ENCODE measurements at places on chromosomes 3 and 15.
A peak's percentile ranks its signal among the peaks of the same experiment; 100 is the strongest.

DNA sequence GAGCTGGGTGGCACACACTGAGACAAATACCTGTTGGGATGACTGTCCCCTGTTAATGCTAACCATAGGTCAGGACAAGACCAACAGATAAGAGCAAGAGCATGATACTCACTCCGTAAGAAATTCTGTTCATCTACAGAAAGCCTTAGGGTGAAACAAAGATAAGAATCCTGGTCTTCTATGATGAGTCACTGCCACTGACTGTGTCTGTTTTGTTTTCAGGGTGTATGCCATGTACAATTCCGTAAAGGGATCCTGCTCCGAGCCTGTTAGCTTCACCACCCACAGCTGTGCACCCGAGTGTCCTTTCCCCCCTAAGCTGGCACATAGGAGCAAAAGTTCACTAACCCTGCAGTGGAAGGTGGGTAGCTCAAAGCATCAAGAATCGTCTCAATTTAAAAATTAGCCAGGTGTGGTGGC lies 141.1 kb downstream of the GHSR start:
- no peak for DNase-seq

GRCh38 chr3:119481079-119481478 lies 12.3 kb downstream of the POGLUT1 start:
- no peak for DNase-seq

DNA sequence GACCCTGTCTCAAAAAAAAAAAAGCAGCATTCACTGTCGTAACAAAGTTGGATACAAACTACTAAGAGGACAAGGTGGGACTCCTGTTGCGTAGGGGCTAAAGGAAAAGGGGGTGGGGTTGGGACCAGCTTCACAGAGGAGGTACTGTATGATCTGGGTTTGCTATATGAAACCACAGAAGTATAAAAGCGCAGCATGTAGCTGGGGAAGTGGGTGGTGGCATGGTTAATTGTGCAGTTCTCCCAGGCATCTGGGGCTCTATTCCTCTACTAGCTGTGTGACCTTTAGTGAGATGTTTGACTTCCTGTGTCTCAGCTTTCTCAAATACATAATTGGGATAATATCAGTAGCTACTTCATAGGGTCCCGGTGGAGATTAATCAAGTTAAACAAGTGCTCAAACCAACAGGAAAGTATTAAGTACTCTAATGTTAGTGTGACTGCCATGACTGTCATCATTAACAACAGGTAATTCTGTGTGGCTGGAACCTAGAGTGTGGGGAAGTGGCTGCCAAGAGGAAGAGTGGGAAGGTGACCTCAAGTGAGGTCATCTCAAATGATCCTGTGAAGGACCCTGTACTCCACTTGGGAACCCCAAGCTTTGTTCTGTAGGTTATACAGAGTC lies 11.5 kb downstream of the PARP16 start:
- no peak for DNase-seq

DNA sequence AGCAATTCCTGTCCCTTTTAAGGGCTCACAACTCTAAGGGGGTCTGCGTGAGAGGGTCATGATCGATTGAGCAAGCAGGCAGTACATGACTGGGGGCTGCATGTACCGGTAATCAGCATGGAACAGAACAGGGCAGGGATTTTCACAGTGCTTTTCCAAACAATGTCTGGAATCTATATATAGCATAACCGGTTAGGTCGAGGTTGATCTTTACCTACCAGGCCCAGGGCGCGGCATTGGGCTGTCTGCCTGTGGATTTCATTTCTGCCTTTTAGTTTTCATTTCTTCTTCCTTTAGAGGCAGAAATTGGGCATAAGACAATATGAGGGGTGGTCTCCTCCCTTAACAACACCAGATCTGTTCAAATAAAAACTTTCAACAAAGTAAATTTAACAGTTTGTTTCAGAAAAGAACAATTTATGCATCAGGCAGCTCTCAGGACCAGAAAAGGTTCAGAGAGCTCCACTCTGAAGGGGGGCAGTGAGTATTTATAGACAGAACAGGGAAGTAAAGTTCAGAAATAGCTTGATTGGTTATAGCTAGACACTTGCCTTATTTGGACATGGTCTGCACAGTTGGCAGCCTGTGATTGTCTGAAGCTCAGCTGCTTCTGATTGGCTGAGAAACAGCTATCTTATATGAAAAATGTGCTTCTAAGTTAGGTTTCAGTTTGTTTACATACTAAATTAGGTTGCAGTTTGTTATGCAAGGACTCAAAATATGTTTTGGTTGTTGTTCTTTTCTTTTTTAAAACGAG lies 17.2 kb upstream of the B4GALT4 start:
- no peak for DNase-seq

DNA sequence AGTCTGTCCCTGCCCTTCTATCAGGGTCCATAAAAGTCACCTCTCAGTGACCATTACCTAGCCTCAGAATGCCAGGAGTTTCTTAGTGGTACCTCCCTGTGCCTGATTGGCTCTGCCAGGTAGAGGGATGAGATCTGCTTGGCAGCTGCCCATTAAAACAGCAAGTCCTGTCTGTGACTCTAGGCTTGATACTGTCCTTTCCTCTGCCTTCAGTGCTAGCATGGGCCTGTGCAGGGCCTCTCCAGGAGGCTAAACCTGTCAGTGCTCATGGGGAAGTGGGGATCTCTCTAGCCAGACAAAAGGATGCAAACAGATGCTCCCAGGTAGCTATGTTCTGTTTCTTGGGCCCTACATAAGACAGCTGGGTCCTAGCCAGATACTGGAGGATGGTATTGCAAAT lies 10.0 kb upstream of the MANF start:
- DNase-seq, result no peak

DNA sequence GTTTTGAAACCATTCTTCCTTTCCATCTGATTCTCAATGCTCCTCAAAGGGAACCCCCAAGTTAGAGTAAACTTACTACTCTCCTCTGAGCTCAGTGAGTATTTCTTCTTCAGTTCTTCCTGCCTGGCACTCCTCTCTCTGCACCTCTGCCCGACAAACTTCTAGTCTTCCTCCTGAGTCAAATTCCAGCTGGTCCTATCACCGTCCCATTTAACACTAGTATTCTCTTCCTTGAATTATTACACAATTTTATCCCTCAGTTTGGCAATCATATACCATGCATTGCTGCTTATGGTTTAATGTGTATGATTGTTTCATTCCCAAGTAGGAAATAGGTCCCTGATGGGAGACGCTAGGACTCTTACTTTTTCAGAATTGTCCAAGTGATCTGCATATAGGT lies 279.7 kb downstream of the MECOM start:
- DNase-seq, result no peak

DNA sequence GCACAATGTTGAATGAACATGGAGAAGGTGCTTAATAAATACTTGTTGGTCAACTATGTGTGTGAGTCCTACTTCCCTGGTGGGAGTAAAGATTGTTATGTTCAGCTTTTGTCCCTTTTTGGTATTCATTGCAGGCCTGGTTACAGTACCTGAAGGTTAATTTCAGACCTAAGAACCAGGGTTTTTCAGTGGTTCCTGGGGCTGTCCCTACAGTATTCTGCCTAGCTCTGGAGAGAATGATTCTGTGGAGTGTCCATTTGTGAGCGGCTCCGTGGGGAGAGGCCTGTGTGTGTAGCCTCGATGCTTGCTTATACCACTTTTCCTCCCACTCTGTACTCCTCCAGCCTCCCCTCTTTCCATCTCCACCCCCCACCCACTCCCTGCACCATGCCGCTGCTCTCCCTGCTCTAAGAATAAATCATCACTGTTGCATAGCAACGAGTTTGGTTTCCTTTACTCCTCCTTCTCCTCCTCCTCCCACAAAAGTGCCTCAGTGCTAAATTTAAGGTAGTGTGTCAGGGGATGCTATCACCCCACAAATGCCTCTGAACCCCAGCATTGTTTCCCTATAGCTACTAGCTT lies 150.6 kb upstream of the ROPN1 start:
- DNase-seq, result no peak

- no peak for DNase-seq
Measured at GRCh38 chr3:24526640-24527212, 32.1 kb upstream of the THRB start.

DNA sequence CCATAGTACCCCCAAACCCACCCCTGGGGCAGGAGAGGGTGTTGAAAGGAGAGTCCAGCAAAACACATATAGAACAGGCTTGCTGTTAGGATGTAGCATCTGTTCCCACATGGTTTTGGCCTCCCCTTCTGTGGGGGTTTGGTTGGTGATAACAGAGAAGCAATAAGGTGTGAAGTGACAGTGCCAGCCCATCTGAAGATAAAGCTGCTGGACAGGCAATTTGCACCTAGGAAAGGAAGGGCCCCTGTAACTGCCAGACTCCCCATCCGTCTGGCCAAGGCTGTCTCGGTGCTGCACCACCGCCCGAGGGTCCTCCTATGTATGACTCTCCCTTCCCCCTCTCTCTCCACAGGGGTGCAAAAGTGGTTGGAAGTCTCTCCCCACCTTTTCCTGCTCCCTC lies 94.5 kb upstream of the OXTR start:
- DNase-seq, result no peak

- DNase-seq, result peak; percentile 40
Measured at GRCh38 chr3:117407317-117407716, 697.7 kb downstream of the TUSC7 start.

- peak; percentile 97 for DNase-seq
Measured at GRCh38 chr15:23039143-23039916, at the start of gene TUBGCP5. TSS of gene TUBGCP5 (minus strand) at chr15:23039569. CDS start at chr15:23039543, 26 bp downstream.

GRCh38 chr3:195738274-195739044 lies 17.7 kb downstream of the MUC20 start:
- DNase-seq, result no peak

DNA sequence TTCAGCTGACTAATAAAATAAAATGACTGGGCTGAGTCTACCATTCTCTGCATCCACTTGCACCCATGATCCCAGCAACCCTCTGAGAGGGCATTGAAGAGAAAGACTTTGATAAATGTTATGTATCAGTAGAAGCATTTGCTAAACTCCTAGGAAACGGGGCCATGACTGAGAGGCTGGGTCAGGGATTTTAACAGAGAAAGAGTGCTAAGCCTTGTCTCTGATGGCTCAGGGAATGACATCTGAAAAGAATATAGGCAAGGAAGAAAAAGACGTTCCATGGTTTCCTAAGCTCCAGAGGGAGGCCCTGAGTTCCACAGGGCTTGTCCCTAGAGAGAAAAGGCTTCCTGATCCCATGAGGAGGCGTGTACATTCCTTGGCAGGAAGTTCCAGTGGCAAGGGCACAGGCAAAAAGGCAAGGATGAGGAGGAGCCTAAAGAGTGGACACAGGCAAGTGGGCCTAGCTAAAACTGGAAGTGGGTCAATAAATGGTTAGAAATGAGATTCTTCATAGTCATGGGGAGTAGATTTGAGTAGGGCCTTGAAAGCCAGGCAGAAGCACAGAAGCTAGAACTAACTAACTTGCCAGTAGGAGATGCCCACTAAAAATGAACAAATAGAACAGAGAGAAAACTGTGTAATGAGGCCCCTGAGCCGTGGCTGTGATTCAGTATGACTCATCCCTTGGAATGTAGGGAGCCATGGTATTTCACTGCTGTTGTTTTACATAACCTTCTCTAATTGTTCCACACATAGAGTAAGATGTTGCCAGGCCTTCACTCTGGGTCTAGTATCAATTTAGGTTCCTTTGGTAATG lies 44.9 kb upstream of the MANF start:
- DNase-seq, result peak; percentile 89

DNA sequence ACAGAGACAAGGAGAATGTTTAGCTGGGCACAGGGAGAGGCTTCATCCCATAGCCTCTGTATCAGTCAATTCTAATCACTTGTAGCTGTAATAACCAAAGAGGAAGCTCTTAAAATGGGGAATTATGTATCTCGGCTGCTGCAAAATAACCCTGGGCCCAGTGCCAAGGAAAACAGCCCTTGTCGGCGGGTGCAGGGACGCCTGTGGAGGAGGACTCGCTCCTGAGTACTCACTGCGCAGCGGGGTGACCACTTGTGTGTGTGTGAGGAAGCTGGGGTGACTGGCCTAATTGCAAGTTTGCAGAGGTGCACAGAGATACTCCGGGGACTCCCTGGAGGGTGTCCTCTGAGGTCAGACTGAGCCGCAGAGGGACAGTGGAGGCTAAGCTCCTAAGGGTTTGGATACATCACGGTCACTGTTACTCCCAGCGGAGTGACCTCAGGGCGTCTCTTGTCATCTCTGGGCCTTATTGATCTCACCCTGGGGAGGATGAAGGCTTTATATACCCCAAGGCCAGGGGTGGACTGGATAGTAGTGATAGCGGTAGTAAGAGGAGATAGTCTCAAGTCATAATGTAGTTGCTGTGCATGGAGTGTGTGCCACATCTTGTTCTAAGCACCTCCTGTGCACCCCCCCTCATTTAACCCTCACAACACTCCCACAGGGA lies 37.2 kb downstream of the SLC6A6 start:
- peak; percentile 88 for DNase-seq

GRCh38 chr3:165920984-165921383 lies 83.8 kb upstream of the BCHE start:
- DNase-seq, result no peak

DNA sequence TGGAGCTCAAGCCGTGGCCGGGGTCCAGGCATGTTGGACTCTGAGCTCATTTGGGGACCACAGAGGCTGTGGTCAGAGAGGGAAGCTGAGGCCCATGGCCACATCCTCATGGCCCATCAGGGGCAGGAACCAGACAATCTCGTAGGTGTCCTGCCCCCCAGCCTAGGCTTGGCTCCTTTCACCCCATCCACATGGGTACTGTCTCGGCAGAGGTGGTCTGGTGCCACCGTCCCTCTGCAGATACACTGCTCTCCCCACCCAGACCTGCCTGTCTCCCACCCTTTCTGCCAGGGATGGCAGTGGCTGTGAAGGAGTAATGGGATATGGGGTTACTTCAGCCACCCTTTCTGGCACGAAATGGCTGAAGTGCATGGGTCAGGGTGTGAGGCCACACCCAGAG lies 7.9 kb downstream of the PRSS50 start:
- no peak for DNase-seq

DNA sequence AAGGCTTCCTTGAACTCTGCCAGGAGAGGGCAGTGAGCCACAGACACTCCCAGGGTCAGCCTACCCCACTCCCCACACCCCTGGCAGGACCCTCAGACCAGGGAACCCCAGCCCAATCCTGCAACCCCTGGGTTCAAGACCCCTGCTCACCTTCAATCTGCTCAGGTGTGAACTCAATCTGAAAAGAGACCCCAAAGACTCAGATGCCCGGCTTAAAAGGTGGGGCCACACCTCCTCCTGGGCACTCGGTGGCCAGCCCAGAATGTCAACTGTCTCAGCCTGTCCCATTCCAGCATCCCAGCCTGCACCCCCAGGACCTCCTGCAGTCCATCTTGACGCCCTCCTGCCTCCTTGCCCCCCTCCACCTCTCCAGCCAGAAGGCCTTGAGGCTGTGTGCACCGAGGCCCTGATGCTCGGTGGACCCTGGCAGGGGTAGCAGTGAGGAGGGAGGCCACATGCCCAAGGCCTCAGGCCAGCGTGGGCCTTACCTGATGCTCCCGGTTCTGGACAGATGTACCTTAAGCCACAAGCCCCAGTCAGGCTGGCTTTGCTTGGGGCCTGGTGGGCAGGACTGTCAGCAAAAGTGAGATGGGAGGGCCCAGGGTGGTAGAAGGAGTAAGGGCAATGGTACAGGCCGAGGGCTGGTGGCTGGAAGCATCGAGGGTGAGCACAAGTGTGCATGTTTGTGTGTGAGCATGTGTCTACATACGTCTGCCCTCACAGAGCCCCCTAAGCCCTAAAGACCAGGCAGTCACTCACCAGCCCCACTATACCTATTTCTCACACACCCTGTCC lies 2.2 kb downstream of the MYL3 start:
- DNase-seq, result no peak
